GM23338 (cell line): ENCODE measurements at places on chromosomes 7 and 10.
A peak's percentile ranks its signal among the peaks of the same experiment; 100 is the strongest.

DNA sequence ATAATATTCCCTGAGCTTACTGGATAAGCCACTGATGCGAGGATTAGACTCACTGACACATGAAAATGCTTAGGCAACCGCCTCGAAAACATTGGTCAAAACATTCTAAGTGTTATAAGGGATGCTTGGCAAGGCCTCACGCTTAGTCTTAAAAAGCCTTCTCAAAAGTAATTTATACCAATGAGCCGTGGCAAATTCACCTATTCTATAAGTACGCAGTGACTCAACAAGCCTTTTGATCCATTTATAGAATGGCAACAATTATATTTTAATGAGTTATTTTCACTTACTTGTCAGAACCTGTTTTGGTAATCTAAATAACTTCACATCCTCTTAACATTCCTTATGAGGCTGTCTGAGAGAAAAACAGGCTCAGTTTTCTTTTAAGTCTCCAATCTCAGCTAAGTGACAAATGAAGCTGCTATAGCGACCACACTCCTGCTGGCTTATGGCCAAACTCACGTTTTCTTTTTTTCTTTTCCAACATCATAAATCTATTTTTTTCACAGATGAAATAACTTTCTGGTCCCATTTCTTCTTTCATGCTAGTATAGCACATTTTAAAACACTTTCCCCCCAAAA is 121.2 kb upstream of the AFAP1L2 start:
- H3K4me1 ChIP-seq = peaks cover 50% of the 10 kb centered on the region
- H3K4me3 ChIP-seq = peak overlapping the region; percentile 53
- H3K27ac ChIP-seq = no peak overlapping the region
- no peaks in the 10 kb centered on the region for H3K36me3 ChIP-seq
- DNase-seq = no peak

DNA sequence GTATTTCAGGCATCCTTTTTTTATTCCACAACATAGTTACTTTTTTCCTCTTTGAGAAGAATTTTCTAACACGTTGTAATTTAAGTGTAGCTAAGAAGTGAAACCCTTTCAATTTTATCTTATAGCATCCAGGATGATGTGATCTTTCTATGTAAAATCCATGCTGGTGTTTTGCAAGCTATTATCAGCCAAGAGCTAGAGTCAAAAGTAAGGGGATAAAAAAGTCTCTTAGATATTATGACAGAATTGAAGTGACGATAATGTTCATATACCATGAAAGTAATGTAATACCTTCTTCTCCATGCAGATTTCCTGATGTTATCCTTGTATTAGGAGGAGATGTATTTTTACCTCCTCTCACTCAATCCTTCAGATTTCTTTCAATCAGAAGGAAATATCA is 64.2 kb upstream of the MBL2 start:
- no peaks in the 10 kb centered on the region for H3K4me1 ChIP-seq
- H3K4me3 ChIP-seq = no peak overlapping the region
- DNase-seq = no peak
- no peaks in the 10 kb centered on the region for H3K27me3 ChIP-seq
- H3K36me3 ChIP-seq = no peaks in the 10 kb centered on the region

- H3K36me3 ChIP-seq = no peaks in the 10 kb centered on the region; the same call in 1 of the 2 replicates
- no peak overlapping the region for H3K27ac ChIP-seq
- DNase-seq = no peak
- H3K4me1 ChIP-seq = no peaks in the 10 kb centered on the region
- H3K27me3 ChIP-seq = no peaks in the 10 kb centered on the region
- no peak overlapping the region for H3K4me3 ChIP-seq
Measured at GRCh38 chr10:37495415-37495814, 362.0 kb downstream of the ZNF248 start.

DNA sequence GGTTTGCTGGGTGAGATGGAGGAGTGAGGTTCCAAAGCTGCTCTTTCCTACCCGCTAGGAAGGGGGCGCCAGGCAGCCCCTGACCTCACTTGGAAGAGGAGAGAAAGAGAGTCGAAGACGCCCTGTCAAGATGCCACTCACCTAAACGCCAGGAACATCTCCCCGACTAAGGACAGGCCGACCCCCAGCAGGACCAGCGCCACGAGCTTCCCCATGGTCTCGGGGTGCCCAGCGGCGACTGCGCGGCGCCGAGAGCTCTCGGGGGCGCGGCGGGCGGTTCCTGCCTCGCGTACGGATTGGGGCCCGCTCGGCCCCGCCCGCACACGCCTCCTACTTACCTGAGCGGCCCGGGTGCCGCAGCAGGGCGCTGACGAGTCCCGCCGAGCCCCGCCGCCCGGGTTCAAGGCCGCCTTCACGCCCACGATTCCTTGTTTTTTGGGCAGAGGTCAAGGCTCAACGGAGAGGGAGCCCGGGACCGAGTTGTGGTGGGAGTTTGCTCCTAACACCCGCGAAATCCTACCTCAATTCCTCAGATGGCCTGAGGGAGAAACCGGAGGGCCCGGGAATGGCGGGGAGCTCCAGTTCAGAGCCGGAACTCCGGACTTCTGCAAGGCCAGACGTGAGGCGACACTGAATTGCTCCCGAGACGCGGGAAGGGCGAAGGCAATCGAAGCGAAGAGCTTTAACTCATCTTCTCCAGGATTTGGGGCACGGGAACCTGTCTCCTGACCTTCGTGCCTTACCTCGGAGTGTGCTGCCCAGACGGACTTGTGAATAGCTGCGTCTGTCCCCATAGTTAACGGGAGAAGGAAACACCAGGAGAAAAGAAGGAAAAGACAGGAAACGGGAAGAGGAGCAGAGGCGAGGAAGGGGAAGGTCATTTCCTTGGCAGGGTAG is at the start of gene PON3:
Gene PON3 (minus strand): TSS at position 240 of the 897 bp plus-strand sequence. CDS start 25 bp downstream, at position 215.
- DNase-seq = peak; percentile 90
- H3K4me1 ChIP-seq = peaks cover 3% of the 10 kb centered on the region; the same call in 1 of the 2 replicates
- H3K4me3 ChIP-seq = peak within 1 kb of the TSS; percentile 72
- no peaks in the 10 kb centered on the region for H3K36me3 ChIP-seq
- H3K27me3 ChIP-seq = peaks cover 15% of the 10 kb centered on the region; the same call in 1 of the 2 replicates

DNA sequence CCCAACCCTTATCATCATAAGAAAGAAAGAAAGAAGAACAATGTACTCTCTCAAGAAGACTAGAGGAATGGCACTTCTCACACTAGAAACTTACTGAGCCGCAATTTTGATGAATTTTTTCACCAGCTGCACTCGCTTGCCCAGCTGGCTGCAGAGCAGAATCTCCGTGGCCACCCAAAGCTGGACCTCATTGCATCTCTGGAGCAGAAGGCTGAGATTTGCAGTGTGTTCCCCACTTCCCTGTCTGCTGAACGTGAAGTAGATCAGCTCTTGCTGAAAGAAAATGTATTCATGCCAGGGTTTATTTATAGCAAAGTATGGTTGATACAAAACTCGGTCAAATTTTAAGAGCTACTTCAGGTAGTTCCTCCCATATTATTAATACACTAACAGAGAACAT is 199.3 kb upstream of the CDCA7L start:
- no peaks in the 10 kb centered on the region for H3K36me3 ChIP-seq
- no peak overlapping the region for H3K27ac ChIP-seq
- no peak overlapping the region for H3K4me3 ChIP-seq
- H3K4me1 ChIP-seq = peaks cover 19% of the 10 kb centered on the region

- no peaks in the 10 kb centered on the region for H3K36me3 ChIP-seq
- DNase-seq = no peak
- no peaks in the 10 kb centered on the region for H3K27me3 ChIP-seq
- H3K27ac ChIP-seq = no peak overlapping the region
- H3K4me3 ChIP-seq = no peak overlapping the region
Measured at GRCh38 chr10:63537536-63537935, 16.3 kb downstream of the REEP3 start.

GRCh38 chr10:118586911-118587310 is 8.5 kb downstream of the PRLHR start:
- no peaks in the 10 kb centered on the region for H3K4me1 ChIP-seq
- no peak overlapping the region for H3K4me3 ChIP-seq
- H3K27me3 ChIP-seq = no peaks in the 10 kb centered on the region
- no peak overlapping the region for H3K27ac ChIP-seq
- H3K36me3 ChIP-seq = no peaks in the 10 kb centered on the region

DNA sequence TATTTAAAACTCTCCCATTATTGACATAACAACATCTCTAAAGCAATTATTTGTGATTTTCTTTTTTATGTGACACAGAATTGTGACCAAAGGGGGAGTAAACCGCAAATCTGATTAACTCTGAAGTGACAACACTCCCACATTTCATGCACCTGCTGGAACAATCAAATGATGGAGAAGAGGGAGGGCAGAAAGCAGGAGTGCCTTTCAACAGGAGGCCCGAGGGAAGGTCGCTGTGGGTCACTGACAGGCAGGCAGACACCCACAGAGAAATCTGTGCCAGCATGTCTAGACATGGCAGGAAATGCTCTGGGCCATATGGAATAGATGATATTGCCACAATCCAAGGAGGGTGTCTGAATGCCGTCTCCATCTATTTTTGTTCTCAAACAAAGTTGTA is 247.3 kb downstream of the DOCK4 start:
- no peaks in the 10 kb centered on the region for H3K36me3 ChIP-seq
- H3K27ac ChIP-seq = no peak overlapping the region
- peaks cover 12% of the 10 kb centered on the region; the same call in 1 of the 2 replicates for H3K4me1 ChIP-seq
- H3K27me3 ChIP-seq = no peaks in the 10 kb centered on the region
- DNase-seq = no peak

GRCh38 chr7:2717293-2718261 is 29.6 kb downstream of the AMZ1 start:
- no peak overlapping the region for H3K27ac ChIP-seq
- no peaks in the 10 kb centered on the region for H3K4me1 ChIP-seq
- no peaks in the 10 kb centered on the region for H3K27me3 ChIP-seq
- DNase-seq = no peak

DNA sequence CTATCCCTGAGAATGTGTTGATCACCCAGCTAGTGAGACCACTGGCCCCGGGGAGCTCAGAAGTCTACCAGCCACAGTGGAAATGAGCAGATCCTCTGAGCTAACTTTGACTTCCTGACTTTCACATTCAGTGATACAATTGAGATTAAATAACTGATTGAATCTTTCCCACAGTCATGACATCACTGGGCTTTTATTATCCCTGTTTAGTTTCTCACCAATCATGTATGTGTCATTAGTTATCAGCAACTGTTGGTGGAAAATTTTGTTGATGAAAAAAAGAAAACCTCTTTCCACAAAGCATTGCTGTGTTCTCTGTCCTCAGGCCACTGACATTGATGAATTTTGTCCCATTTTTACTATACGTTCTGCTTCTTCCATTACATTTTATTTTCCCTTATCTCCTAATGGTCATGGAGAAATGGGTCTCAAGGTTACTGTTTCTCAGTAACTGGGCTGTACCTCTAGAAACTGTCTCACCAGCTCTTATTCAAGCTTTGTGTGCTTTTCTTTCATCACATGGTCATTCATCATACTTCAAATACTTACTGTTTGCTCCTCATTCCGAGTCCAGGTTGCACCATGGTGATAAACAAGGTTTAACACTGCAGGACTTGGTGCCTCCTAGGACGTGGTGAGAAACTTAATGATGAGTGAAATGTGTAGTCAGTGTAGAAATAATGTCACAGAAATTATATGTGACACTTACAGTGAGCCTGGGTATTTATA is 304.7 kb downstream of the CDK14 start:
- no peaks in the 10 kb centered on the region for H3K27me3 ChIP-seq
- H3K27ac ChIP-seq = no peak overlapping the region
- no peak overlapping the region for H3K4me3 ChIP-seq
- no peak for DNase-seq

DNA sequence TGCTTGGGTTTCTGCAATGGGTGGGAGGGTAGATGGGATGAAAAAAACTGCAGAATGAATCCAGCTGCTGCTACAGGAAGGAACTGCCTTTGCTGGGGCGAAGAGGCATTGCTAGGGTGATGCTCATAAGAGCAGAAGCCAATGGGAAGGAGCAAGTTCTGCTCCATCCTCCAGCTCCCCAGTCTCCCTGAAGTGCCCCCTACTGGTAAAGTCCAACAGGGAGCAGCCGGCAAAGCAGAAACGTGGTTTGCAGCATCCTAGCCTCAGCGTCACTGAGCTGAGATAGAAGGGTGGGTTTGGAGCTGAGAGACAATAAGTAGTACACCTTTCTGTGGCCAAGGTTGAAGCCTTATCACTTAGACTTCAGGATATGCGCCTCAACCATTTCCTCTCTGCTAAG is 220.5 kb downstream of the CCSER2 start:
- H3K4me1 ChIP-seq = no peaks in the 10 kb centered on the region
- no peak overlapping the region for H3K27ac ChIP-seq
- peak; percentile 82 for DNase-seq
- H3K4me3 ChIP-seq = no peak overlapping the region
- H3K27me3 ChIP-seq = no peaks in the 10 kb centered on the region

DNA sequence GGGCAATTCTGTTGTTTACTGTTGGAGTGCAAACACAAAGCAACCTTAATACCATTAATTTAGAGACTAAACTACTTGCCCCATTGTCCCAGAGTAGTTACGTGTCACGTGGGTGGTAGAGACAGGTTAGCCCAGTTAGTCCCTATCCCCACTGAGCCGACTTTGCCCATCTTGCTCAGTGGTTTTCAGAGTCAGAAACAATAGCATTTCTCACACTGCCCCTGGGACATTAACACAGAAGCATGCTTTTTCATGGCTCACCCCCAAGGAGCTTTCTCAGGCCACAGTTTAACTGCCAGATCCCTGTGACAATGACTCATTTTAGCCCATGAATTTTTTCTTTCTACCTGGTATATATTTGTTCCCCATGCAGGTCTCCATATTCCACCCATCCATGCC is 271.0 kb downstream of the POU6F2 start:
- no peak overlapping the region for H3K4me3 ChIP-seq
- no peak for DNase-seq
- H3K4me1 ChIP-seq = peaks cover 22% of the 10 kb centered on the region
- no peaks in the 10 kb centered on the region for H3K36me3 ChIP-seq

DNA sequence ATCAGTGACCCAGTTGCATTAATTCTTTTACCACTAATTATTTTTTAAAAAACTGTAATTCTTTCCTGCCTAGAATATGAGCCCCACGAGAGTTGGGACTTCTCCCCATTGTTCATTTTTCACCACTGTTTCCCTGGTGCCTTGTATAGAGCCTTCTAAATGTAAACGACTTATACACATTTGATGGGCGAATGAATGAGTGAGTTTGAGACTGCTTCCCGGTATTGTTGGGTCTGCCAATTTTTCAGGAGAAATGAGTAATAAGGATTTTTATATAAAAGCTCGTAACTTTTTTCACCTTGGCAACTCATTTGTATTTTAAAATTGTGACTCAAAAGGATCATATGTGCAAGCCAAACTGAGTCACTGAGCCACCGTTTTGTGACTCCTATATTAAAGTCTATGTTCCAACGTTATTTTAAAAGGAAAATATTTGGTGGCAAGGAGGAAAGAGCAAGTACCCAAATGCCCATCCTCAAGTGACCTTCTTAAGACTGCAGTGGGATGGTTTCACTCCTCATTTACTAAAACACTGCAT is 621.3 kb downstream of the KCNMA1 start:
- H3K4me3 ChIP-seq = no peak overlapping the region
- no peaks in the 10 kb centered on the region for H3K36me3 ChIP-seq
- no peaks in the 10 kb centered on the region for H3K27me3 ChIP-seq
- H3K27ac ChIP-seq = no peak overlapping the region
- DNase-seq = no peak
- H3K4me1 ChIP-seq = no peaks in the 10 kb centered on the region
